ENCODE measurements at places on chromosomes 1 and 21.

DNA sequence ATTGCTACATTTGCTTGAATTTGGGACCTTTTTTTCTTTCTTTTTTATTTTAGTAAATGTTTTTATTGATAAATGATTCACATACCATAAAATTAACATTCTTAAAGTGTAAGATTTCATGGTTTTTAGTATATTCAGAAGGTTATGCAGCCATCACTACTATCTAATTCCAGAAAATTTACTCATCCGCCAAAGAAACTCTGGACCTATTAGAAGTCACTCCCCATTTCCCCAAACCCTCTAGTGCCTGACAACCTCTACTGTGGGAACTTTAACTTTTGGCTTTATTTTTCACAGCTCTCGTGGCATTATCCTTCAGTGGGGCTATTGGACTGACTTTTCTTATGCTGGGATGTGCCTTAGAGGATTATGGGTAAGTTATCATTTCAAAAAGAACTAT, 4.5 kb downstream of the LEPR start:
- DNase-seq = no peak

GRCh38 chr1:115113766-115114165, 24.5 kb upstream of the TSPAN2 start:
- DNase-seq = no peak

DNA sequence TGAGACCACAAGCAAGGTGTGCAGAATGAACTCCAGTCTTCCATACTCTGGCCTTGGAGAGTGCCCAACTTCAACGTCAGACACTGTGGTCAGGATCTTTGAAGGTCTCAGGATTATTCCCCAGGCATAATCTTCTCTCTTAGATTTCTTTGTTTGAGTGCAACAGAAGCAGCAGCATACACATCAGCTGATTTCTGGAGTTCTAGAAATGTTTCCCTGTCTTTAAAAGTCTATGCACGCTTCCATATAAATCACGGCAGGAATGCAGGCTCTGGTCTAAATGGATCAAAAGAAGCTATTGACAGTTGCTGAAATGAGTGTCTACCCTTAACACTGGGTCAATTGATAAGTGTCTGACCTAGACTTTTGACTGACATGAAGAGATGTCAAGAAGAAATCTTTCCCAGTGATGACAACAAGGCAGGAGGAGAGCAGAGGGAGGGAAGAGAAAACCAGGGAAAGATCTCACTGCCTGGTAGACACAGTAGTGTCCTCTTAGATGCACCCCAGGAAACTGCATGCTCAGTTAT, 279.7 kb downstream of the SPATA17 start:
- DNase-seq = no peak

GRCh38 chr1:87852410-87853161, 523.9 kb downstream of the LMO4 start:
- no peak for DNase-seq

DNA sequence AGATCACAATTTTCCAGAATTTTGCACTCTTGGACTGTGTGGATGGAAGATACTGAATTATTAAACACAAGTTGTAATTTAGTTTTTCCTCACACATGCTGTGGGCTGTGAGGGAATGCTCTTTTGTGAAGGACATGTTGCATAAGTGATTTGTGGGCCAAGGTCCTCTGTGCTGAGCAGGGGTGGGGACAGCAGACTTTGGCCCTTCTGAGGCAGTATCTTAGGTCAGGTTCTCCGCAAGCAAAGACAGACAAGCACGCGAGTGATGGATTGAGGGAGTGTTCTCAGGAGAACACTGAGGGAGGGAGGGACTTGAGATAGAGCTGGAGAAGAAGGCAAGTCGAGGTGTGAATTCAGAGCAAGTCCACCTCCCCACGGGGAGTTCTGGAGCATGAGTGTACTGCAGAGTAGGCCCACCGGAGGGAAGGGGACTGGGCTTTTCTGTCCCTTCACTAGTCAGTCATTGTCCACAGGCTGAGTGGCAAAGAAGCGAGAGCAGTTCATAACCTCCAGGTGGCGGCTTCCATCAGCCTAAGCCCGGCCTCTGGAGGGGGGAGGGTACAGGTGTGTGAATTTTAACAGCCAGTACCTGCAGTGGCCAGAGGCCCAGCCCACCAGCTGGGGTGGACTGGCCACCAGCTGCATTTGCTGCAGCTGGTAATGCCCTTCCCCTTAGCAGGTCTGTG, 19.1 kb upstream of the CD101 start:
- no peak for DNase-seq

GRCh38 chr1:243731974-243732625, 117.9 kb downstream of the AKT3 start:
- no peak for DNase-seq
